ENCODE measurements at places on chromosomes 12 and 14.
A peak's percentile ranks its signal among the peaks of the same experiment; 100 is the strongest.

DNA sequence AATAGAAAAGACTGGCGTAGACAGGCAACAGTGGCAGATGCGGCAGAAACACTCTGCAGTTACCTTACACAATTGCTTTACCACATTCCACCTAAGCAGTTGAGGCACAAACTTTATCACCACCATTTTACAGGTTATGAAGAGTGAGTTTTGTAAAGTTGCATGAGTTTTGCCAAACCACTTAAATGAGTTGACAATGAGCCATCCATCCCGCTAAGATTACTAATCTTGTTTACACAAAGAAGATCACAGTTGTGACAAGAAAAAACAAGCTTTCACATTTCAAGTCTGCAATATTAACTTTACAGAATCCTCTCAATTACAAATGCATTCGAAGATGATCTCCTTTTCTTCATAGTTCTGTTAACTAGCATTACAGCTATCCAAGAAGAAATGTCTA is 1.8 kb downstream of the TMCC3 start:
- H3K36me3 ChIP-seq = no peaks in the 10 kb centered on the region
- H3K4me1 ChIP-seq = peaks cover 8% of the 10 kb centered on the region
- H3K27me3 ChIP-seq = no peaks in the 10 kb centered on the region
- no peak for DNase-seq

- H3K27ac ChIP-seq = no peak overlapping the region
- no peaks in the 10 kb centered on the region for H3K4me1 ChIP-seq
These were observed 136.2 kb downstream of the SLCO1B3 start for GRCh38 chr12:20946732-20947131.

DNA sequence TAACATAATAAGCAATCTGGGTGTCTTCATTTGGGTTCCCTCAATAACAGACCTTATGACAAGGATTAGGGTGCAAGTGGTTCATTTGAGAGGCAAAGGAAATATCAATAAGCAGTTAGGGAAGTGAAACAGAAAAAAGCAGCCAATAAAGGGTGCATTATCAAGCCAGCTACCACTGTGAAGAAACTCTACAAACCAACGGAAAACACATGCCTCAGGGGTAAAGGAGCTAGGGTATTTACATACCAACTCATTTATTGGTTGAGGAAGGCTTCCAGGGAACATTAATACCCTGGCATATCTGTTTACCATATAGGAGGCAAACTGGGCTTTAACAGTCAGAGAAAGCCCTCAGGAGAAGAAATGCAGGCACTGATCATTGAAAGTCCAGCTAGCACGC is 22.7 kb upstream of the IFNG-AS1 start:
- no peaks in the 10 kb centered on the region for H3K4me1 ChIP-seq
- H3K27ac ChIP-seq = no peak overlapping the region
- no peak overlapping the region for H3K4me3 ChIP-seq
- no peaks in the 10 kb centered on the region for H3K36me3 ChIP-seq

DNA sequence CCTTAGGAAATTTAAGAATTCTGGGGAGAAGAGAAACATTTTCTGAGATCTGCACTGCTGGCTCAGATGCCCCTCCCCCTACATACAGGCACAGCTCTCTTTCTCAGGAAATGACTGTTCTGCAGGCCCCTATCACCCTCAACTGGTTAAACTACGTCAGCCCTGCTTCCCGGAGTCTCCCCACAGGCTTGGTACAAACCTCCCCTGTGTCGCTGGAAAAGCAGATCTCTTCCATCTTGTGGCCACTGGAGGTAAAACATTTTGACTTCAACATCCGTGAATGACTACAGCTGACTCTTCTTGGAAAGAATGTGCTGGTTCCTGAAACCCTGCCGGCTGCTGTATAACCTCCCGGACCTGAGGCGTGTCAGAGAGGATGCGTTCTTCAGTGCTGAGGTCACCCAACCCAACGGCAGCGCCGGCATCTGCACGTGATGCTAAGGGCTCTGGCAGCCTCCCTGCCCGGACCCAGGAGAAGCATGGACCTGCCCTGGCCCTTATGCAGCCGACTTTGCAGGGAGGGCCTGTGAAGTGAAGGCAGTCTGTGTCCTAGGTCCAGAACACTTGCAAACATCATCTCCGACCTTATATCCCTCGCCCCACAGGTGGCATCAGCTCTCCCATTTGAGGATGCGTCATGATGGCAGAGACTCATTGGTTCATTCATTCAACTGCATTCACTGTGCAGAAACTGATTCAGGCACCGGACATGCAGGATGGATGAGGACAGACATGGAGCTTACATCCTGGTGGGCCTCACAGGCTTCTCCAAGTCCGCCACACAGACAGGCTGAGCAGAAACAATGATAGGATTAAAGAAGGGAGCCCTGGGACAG is 129.2 kb downstream of the GCH1 start:
- H3K4me1 ChIP-seq = peaks cover 22% of the 10 kb centered on the region
- H3K4me3 ChIP-seq = no peak overlapping the region
- H3K27me3 ChIP-seq = no peaks in the 10 kb centered on the region
- peak; percentile 64 for DNase-seq

DNA sequence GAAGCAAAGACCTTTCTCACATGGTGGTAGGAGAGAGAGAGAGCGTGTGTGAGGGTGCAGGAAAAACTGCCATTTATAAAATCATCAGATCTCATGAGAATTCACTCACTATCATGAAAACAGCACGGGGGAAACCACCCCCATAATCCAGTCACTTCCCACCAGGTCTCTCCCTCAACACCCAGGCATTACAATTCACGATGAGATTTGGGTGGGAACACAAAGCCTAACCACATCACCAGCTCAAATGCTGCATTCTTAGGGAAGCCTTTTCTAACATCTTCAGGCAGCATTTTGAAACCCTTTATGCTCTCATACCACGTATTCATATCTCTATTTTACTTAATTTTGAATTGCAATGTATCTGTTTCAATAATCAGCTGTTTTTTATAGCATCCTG is 165.9 kb downstream of the TMTC3 start:
- H3K4me3 ChIP-seq = no peak overlapping the region
- peaks cover 19% of the 10 kb centered on the region for H3K4me1 ChIP-seq
- no peak for DNase-seq
- H3K27me3 ChIP-seq = no peaks in the 10 kb centered on the region

DNA sequence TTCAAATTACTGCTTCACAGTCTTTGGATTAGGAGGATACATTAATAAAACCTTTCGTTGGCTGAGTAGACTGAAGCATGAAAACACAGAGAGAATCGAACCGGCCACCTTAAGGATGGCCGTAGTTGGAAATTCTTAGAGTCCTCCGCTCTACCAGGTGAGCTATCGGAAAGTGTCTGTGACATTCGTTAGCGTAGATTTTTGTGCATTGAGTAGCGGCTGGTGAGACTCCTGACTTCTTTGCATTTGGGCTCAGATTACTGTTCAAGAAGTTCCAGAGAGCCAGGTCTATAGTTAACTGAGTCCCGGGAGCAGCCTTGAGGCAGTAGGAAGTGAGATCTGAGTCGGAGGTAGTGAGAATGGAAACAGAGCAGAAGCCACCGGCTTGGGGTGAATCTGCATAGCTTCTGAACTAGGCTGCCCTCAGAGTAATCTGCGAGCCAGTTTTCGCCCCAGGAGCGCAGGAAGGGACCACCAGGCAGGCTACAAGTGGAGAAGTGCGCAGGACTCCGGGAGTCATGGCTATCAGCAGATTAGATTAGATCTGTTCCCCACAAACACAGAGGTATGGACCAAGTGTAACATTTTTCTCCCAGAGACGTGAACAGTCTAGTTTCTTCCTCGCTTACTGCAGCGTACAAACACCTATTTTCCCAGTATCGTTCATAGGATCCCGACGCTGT is 11.0 kb downstream of the OR6S1 start:
- H3K27ac ChIP-seq = no peak overlapping the region
- peaks cover 4% of the 10 kb centered on the region for H3K27me3 ChIP-seq
- peaks cover 19% of the 10 kb centered on the region for H3K4me1 ChIP-seq

DNA sequence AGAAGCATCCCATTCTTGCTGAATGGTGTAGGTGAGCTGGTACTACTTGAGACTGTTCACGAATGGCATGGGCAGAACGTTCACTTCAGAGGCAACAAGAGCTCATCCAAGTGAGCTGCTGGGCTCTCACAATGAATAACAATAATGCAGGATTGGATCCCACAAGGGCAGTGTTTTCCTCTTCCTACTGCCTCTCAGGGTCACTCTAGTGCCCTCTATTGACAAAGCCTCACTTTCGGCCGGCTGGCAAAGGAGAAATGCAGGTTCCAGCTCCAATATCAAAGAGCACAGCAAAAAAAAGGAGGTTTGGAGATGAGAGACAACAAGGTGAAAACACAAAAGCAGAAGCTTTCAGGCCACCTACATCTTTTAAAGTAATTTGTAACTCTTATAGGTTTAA is 74.6 kb upstream of the MYF6 start:
- H3K27ac ChIP-seq = no peak overlapping the region
- no peaks in the 10 kb centered on the region for H3K27me3 ChIP-seq
- H3K4me1 ChIP-seq = no peaks in the 10 kb centered on the region
- H3K36me3 ChIP-seq = no peaks in the 10 kb centered on the region
- DNase-seq = no peak

- no peak for DNase-seq
- peaks cover 20% of the 10 kb centered on the region for H3K4me1 ChIP-seq
- no peaks in the 10 kb centered on the region for H3K27me3 ChIP-seq
- H3K4me3 ChIP-seq = peak overlapping the region; percentile 46
- peak overlapping the region; percentile 95 for H3K27ac ChIP-seq
These were observed 7.0 kb downstream of the AMN start for GRCh38 chr14:102929241-102930137.

GRCh38 chr14:26017270-26017669 is 580.6 kb downstream of the NOVA1 start:
- no peaks in the 10 kb centered on the region for H3K36me3 ChIP-seq
- DNase-seq = no peak
- no peaks in the 10 kb centered on the region for H3K27me3 ChIP-seq
- no peak overlapping the region for H3K27ac ChIP-seq
- no peak overlapping the region for H3K4me3 ChIP-seq
- no peaks in the 10 kb centered on the region for H3K4me1 ChIP-seq

- H3K4me1 ChIP-seq = no peaks in the 10 kb centered on the region
- H3K4me3 ChIP-seq = no peak overlapping the region
- H3K27ac ChIP-seq = no peak overlapping the region
- no peaks in the 10 kb centered on the region for H3K36me3 ChIP-seq
- DNase-seq = no peak
- H3K27me3 ChIP-seq = no peaks in the 10 kb centered on the region
These were observed 10.1 kb upstream of the SLC6A15 start for GRCh38 chr12:84922693-84923092.

- peak within 1 kb of the TSS; percentile 100 for H3K27ac ChIP-seq
- no peaks in the 10 kb centered on the region for H3K27me3 ChIP-seq
- peak within 1 kb of the TSS; percentile 85 for H3K4me3 ChIP-seq
- no peak for DNase-seq
These were observed at the start of gene SETD1B for GRCh38 chr12:121803861-121804416. SETD1B (plus strand) TSS chr12:121804009; CDS start chr12:121804738, 729 bp downstream.

GRCh38 chr12:130572553-130572952 is 143.5 kb downstream of the RIMBP2 start:
- no peaks in the 10 kb centered on the region for H3K36me3 ChIP-seq
- no peak overlapping the region for H3K4me3 ChIP-seq
- no peaks in the 10 kb centered on the region for H3K27me3 ChIP-seq

- no peaks in the 10 kb centered on the region for H3K36me3 ChIP-seq
- H3K27ac ChIP-seq = no peak overlapping the region
- DNase-seq = no peak
- no peaks in the 10 kb centered on the region for H3K27me3 ChIP-seq
These were observed 19.6 kb downstream of the CLMN start for GRCh38 chr14:95300002-95300696.

GRCh38 chr14:22689199-22689598 is 45.0 kb upstream of the OR6J1 start:
- H3K4me3 ChIP-seq = no peak overlapping the region
- no peaks in the 10 kb centered on the region for H3K36me3 ChIP-seq

- H3K36me3 ChIP-seq = no peaks in the 10 kb centered on the region
- H3K4me1 ChIP-seq = no peaks in the 10 kb centered on the region
- H3K27ac ChIP-seq = no peak overlapping the region
- no peak for DNase-seq
- no peak overlapping the region for H3K4me3 ChIP-seq
- H3K27me3 ChIP-seq = peaks cover 53% of the 10 kb centered on the region
These were observed 1539.5 kb upstream of the TMEM132C start for GRCh38 chr12:126727218-126728075.

DNA sequence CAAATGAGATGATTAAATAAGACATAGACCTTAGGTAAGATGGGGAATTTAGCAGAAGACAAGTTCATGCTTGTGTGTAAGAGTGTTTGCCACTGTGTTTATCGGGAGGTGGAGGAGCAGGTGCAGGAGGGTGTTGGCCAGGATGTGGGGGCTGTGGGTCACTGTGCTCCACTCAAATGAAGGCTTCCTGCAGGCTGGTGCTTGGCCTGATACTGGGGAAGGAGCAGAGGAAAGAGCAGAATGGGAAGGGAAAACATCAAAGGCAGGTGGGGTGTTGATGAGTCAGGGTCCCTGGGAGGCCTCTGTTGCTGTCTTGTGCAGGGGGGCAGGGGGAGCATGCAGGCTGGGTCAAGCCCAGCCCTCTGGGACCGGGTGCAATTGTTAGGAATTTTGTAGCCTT is 126.5 kb downstream of the TSPAN9 start:
- H3K27me3 ChIP-seq = no peaks in the 10 kb centered on the region
- no peaks in the 10 kb centered on the region for H3K36me3 ChIP-seq
- H3K4me3 ChIP-seq = no peak overlapping the region
- no peak for DNase-seq

GRCh38 chr12:52656616-52657015 is 4.6 kb upstream of the KRT2 start:
- no peak overlapping the region for H3K4me3 ChIP-seq
- H3K4me1 ChIP-seq = no peaks in the 10 kb centered on the region
- DNase-seq = no peak
- H3K27me3 ChIP-seq = no peaks in the 10 kb centered on the region
- no peaks in the 10 kb centered on the region for H3K36me3 ChIP-seq

DNA sequence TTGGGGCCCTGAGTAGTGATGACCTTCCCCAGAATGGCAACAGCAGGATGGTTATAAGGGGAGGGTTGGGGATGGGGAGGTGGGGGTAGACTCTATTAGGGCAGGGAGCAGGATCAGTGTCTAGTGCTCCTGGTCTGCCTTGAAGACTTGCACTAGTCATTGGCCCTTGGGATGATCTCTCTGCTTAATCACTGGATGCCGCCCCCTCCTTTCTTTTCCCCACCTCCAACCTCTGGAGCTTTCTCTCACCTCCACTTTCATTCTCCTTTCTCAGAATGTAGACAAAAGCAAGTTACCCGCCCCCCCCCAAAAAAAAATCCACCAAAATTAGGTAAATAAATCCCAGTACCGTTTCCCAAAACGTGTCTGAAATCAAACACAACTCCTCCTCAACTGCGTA is 2.8 kb upstream of the KCNK10 start:
- no peak for DNase-seq
- H3K4me3 ChIP-seq = peak overlapping the region; percentile 2
- H3K4me1 ChIP-seq = peaks cover 12% of the 10 kb centered on the region

DNA sequence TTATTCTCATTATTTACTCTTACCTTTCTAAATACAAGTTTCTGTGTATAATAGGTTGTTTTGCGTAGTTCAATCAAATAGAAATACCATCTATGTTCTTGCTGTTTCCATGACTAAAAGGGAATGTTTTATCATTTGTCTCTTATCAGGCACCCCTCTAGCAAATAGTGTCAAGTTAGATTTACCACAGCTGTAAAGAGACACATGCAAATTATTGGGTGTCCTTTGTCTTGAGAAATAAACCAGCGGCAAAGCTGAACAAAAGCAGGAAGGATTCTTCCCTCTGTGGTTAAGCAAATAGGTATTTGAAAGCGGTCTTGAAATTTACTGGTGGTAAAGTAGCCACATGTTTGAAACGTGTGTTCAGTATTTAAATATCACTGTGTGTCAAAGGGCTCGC is 405.9 kb downstream of the TMTC2 start:
- no peak for DNase-seq
- H3K36me3 ChIP-seq = no peaks in the 10 kb centered on the region
- H3K4me1 ChIP-seq = no peaks in the 10 kb centered on the region
- no peaks in the 10 kb centered on the region for H3K27me3 ChIP-seq

GRCh38 chr12:76881142-76881541 is 2.3 kb upstream of the CSRP2 start:
- no peak for DNase-seq
- no peak overlapping the region for H3K4me3 ChIP-seq
- peaks cover 62% of the 10 kb centered on the region for H3K4me1 ChIP-seq
- H3K27me3 ChIP-seq = no peaks in the 10 kb centered on the region
